Stimulated activated CD8-positive, alpha-beta memory T cell treated with anti-CD3 and anti-CD28 coated beads, Interleukin-7, amount 100 ng/mL, for 48 hours (primary cell): ENCODE measurements at places on chromosomes 1 and 21.

GRCh38 chr1:22096036-22096435 is 43.5 kb downstream of the CDC42 start:
- DNase-seq = no peak

DNA sequence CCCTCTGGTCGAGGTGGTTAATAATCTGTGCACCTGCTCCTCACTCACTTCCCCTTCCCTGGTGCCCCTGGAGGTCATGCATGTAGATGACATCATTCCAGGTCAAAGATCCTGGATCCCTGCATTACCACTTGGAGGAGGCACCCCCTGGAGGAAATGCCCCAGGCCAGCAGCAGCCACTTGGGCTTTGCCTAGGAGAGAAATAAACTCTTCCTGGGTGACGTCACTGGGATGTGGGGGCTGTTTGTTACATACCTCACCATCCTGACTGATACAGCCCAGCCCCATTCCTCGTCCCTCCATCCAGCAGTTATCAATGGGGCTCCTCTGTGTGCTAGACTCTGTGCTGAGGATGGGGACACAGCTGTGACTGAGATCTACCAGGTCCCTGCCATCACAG is 433.6 kb downstream of the PTPRU start:
- no peak for DNase-seq

DNA sequence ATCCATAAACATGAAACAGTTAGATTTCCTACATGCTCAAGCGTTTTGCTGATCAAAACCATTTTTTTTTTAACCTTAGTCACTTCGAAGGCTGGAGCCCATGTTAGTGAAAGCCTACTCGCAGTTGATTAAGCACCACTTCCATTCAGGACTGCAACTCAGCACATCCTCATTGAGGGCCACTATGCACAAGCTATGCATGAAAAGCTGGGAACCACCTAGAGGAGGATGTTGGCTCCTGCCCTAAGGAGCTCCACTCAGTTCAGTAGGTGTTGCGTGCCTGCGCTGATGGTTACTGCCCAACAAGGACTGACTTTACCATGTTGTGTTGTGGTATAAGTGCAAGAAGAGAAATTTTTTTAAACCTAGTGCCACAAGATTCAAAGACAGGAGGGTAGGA is 181.4 kb upstream of the L1TD1 start:
- no peak for DNase-seq

- DNase-seq = no peak
These were observed 160.9 kb upstream of the FMN2 start for GRCh38 chr1:239930686-239931262.

- no peak for DNase-seq
These were observed 81.0 kb downstream of the CNIH3 start for GRCh38 chr1:224696891-224697765.

GRCh38 chr1:183580281-183580682 is 10.0 kb downstream of the NCF2 start:
- DNase-seq = no peak

GRCh38 chr1:35726450-35727433 is 8.1 kb upstream of the C1orf216 start:
- DNase-seq = peak; percentile 17

GRCh38 chr1:43719063-43719462 is 11.7 kb downstream of the ST3GAL3 start:
- no peak for DNase-seq

- DNase-seq = no peak
These were observed 18.5 kb upstream of the SLC1A7 start for GRCh38 chr1:53160924-53161378.

- DNase-seq = no peak
These were observed 11.4 kb downstream of the AGMAT start for GRCh38 chr1:15573477-15573876.

DNA sequence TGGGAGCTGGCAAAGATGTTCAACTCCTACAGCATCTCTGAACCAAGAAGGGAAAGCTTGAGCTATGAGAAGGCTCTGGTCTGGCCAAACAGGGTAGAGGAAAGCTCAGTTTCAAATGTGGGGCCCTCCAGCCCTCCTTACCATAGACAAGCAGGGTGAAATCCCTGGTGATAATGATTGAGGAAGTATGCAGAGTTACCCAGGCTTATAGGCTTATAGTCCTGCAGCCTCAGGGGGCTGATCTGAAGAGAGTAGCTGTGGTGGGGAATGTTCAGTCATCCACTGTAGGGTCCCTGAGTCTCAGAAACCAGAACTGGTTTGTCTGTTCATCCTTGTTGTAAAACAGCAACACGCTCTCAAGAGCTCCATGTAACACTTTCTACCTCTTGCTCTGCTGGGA is 19.8 kb upstream of the LY9 start:
- no peak for DNase-seq

GRCh38 chr1:230326971-230327891 is 98.9 kb downstream of the PGBD5 start:
- DNase-seq = no peak

- DNase-seq = no peak
These were observed 126.2 kb downstream of the GIPC2 start for GRCh38 chr1:78171736-78172590.

DNA sequence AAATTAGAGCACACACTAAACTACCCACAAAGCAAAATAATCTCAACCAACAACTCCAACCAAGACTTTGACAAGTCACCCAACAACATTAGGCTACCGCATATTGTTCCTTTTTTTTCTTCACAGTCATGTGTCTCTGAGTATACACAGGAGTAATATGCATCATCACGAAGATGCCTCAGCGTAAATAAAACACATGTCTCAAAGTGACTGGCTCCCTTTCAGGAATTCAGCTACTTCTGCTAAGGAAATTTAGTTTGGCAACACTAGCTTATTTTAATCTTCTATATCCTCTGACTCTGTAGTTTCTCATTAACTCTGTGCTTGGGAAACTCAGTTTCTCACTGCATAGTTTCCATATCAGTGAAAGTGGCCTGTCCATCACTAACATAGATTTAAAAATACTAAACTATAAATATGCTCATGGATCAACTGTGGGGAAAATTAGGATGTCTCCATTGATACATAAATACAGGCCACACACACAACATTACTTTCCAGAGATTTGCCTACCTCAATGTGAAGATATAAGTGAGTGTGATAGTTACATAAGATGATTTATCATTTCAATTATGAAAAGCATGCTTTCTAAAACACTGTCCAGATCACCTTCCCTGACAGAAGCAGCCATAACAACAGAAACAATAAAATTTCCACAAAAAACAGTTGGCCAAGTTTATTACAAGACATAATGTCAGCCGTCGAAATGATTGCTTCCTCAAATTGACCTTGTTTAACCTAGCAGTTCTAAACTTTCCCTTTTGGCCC is 113.2 kb downstream of the PTGER3 start:
- no peak for DNase-seq

GRCh38 chr1:17686258-17686657 is 68.9 kb upstream of the ACTL8 start:
- DNase-seq = no peak

DNA sequence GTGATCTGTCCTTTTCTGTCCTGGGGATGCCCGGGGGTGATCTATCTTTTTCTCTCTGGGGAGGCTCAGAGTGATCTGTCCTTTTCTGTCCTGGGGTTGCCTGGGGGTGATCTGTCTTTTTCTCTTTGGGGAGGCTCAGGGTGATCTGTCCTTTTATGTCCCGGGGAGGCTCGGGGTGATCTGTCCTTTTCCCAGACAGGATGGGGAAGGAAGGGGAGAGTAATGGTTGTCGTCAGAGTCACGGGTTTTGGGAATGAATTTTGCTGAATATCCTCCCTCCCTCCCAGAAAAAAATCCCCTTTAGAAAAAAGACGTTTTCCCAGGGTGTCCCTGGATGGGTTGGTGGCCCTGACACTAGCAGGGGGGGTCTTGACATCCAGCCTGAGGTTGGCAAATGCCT is 91.5 kb downstream of the ARHGEF10L start:
- no peak for DNase-seq

- DNase-seq = no peak
These were observed 114.4 kb upstream of the TNR start for GRCh38 chr1:175857756-175858155.

DNA sequence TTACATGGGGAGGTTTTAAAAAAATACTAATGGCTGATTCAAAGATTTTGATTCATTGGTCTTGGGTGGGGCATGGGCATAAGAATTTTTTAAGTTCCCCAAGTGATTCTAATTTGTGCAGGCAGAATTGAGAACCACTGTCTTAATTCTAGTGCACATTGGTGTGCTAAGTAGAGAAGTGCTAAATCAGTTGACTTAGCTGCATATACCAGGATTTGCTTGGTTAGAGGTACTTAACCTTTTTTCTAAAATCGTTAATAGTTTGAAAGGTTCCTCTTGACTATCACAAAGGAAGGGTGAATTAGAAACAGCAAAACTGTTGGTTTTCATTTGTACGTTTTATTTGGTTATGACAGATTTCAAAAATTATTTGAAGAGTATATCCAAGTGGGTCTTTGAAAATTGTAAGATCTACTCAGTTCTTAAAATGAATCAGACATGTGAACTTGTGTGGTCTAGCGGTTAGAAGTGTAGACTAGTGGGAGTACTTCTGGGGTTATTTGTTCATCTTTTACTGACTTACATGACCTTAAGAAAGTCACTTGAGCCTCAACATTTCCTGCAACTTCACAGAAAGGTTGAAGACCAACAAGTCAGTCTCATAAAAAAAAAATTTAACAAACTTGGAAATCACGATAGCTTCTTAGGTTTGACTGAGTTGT is 66.7 kb downstream of the RPAP2 start:
- DNase-seq = no peak
